IMR-90 (cell line): ENCODE measurements at places on chromosomes 13 and 19.
A peak's percentile ranks its signal among the peaks of the same experiment; 100 is the strongest.

DNA sequence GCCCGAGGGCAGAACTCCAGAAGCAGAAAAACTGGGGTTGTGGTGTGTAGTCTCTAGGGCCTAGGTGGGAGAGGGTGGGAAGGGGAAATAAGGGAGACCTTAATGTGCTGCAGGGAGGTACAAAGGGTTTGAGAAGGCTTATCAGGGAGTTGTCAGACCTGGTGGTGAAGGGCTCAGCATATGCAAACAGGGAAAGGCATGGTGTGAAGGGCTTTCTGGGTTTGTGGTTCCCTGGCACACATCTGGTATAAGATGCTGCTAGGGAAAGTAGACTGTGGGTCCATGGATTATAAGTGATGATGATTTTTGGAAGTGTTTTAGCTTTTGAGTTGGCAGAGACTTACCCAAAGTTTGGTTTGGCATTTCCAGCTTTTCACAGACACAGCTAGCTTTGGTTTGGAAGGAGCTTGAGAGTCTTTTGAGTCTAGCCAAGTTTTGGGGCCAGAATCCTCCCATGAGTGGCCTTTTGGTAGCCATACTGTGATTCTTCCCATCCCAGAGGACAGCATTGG is 2.2 kb downstream of the TRIM28 start:
- DNase-seq, result no peak

DNA sequence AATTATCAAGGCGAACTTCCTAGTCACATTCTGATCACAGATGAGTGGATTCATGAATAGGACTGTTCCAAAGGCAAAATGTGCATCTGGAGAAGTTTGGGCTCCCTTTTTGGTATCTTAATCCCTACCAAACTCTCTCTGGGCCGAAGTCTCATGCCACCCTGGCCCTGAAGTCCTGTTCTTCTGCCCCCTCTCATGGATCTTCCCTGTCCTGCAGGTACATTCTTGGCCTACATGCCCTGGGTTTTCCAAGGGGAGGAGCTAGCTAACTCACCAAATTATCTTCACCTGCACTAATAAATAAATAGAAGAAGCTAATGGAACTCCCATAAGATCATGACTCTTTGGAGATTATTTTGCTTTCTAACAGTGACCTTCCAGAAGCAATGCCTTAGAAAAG is 50.3 kb downstream of the SERTM1 start:
- DNase-seq, result no peak

DNA sequence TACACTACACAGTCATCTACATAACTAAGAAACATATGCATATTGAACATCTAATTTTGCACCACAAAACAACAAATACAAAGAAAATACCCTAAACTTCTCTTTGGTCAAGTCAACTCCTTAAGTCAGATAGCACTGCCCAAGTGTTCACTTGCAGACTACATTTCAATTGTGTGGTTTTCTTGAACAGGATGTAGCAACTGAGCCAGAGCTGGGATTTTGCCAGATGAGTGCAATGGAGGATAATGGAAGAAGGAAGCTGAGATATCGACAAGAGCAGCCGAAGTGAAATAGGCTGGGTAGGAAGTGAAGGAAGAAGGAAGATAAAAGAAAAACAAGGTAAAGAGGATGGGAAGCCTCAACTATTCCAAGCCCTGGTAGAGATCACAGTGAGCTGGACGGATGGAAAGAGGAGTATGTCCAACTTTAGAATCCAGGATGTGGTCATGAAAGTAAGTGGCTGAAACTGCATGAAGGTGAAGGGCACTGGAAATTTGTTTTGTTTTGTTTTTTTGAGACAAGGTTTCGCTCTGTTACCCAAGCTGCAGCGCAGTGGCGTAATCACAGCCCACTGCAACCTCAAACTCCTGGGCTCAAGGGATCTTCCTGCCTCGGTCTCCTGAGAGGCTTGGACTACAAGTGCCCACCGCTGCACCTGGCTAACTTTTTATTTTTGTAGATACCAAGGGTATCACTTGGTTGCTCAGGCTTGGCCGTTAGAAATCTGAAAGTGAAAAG is 15.0 kb downstream of the NUFIP1 start:
- peak; percentile 65 for DNase-seq

GRCh38 chr13:72891423-72891822 is 109.5 kb downstream of the PIBF1 start:
- DNase-seq, result no peak

DNA sequence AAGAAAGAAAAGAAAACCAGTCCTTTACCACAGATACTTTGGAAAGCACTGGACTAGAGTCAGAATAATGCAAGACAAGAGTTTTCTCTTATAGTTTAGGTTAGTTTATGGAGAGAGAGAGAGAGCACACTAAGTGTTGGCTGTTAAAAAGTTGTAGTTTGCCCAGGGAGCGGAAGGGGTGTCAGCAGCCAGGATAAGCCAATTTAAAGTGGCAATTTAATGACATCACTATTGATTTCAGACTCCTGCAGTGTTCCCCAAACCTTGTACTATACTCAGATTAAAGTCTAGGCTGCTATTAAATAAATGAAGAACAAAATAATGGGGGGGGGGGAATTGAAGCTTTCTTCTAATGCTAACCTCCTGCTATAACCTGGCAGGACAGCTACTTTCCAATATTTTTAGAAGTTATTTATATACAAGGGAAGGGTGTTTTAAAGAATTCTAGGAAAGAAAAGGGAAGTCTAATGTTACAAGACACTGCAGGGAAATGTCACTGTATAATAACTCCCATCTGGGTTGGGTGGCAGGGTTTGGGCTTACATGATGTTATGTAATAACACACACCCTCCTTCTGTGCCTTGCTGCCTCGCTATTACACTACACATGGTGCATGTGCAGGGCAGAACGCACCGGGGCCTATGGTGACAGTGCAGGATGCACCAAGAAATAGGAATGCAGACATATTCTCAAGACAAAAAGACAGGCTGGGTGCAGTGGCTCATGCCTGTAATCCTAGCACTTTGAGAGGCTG is 19.9 kb downstream of the TPT1 start:
- no peak for DNase-seq

GRCh38 chr19:10036601-10037071 is 23.4 kb downstream of the RDH8 start:
- DNase-seq, result no peak

GRCh38 chr19:18173572-18174288 is at the start of gene IFI30:
Gene IFI30 (plus strand): TSS chr19:18173813. CDS start chr19:18173842, 29 bp downstream.
- no peak for DNase-seq

- DNase-seq, result no peak
Observed at GRCh38 chr19:21603431-21604231, 98.2 kb downstream of the ZNF429 start.

- peak; percentile 40 for DNase-seq
Observed at GRCh38 chr13:63448692-63449091, 2033.0 kb upstream of the PCDH20 start.

- peak; percentile 45 for DNase-seq
Observed at GRCh38 chr19:31110336-31110735, 238.9 kb downstream of the TSHZ3 start.

GRCh38 chr13:45827318-45827717 is 24.2 kb downstream of the SIAH3 start:
- no peak for DNase-seq

DNA sequence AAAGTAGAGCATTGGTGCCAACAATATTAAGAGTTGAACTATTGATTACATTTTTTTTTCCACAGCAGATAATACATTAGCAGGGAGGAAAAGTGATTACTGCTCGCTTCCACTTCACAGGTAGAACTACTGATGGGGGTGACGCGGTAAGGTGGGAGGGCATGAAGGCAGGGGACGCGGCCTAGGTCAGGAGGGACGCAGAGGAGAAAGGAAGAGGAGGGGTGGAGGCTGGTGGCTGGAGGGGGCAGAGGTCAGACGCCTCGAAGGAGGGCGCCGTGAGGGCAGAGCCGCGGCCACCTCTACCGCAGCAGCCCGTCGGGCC is 287 bp upstream of the B3GLCT start:
- DNase-seq, result no peak

DNA sequence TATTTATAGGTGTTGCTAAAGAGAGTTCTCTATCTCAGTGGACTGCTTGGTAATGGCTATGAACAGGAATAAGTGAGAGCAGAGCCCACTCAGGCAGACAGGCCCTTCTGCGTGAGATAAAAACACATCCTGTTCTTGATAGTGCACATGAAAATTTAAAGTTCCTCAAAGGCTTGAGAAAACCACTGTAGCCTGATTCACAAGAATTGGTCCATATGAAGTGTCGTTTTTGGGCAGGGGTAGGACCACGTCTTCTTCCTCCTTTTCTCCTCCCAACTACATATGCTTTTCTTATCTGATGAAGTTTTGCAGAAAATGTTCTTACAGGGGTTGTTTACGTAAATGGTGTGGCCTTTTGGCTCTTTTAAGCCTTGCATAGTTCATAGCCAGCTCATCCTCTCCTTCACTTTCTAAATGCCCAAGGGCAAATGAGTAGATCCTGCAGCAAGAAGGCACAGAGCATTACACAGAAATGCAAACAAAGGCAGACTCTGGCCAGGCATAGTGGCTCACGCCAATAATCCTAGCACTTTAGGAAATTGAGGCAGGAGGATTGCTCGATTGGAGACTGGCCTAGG is 53.8 kb downstream of the RNF6 start:
- DNase-seq, result peak; percentile 48

GRCh38 chr13:23979361-23980159 is 82.3 kb upstream of the C1QTNF9B start:
- peak; percentile 82 for DNase-seq

DNA sequence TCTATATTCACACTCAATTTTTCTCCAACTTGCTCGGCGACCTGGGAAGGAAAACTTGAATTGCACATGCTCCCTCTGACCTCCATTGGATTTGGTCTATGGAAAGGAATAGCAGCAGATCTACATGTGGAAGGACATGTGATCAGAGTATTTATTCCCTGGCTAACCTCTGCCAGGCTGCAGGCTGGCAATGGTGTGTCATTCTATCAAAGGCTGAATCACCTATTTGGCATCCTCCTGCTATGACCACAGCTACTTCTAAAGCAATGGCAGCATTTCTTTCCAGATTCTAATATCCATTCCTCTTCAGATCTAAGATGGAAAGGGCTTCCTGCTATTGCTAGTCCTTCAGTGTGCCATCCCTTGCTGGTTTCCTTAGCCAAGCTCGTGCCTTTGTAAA is 144.3 kb upstream of the FREM2 start:
- DNase-seq, result no peak

GRCh38 chr19:2500841-2501261 is 24.9 kb downstream of the GADD45B start:
- DNase-seq, result no peak
